ENCODE measurements at places on chromosomes 7 and 10.
A peak's percentile ranks its signal among the peaks of the same experiment; 100 is the strongest.

DNA sequence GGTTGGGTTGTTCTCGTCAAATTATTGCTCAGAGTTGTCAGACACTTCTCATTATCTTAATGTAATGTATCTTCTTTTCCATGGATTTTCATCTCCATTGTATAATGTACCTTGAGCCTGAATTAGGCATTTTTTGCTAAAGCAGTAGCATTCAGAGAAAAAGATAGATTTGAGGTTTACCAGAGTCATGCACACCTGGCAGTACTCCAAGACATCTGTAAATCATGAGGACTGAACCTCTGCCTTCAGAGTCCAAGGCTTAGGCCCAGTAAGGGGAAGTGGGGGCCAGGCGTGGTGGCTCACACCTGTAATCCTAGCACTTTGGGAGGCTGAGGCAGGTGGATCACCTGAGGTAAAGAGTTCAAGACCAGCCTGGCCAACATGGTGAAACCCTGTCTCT lies 624.3 kb upstream of the MBL2 start:
- DNase-seq, result no peak

DNA sequence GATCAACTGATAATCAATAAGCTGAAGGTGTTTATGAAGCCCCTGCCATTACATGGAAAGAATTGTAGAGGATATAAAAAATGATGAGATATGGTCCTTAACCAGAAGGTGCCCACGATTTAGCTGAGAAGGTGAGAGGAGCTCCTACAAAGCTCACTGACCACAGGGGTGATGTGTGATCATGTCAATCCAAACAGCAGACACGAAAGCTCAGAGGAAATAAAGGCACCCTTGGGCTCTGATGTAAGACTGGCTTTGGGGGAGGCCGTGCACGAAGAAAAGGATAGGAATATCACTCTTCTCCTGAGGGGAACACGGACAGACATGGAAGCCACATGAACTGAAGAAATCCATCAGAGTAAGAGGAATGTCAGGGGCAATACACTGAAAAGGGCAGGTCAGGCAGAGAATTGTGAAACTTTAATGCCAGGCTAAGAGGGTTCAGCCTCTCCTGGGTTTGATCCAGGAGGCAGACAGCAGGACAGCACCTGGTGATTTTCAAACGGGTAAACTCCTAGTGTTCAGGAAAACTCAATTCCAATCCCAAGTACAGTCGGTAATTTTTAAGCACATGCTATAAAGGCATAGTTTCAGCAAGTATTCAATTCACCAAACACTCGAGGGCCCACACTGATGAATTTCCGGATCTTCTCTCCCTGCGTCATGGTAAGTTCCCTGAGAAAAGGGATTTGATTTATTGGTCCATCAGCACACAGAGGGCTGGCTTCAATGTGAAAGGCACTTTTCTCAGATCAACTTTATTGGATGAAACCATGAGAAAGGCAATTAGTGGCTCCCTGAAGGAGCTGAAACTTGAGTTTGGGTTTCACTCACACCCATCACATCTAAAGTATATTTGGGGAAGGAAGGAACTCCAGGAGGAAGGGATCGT lies 163.8 kb downstream of the PRPF18 start:
- no peak for DNase-seq

DNA sequence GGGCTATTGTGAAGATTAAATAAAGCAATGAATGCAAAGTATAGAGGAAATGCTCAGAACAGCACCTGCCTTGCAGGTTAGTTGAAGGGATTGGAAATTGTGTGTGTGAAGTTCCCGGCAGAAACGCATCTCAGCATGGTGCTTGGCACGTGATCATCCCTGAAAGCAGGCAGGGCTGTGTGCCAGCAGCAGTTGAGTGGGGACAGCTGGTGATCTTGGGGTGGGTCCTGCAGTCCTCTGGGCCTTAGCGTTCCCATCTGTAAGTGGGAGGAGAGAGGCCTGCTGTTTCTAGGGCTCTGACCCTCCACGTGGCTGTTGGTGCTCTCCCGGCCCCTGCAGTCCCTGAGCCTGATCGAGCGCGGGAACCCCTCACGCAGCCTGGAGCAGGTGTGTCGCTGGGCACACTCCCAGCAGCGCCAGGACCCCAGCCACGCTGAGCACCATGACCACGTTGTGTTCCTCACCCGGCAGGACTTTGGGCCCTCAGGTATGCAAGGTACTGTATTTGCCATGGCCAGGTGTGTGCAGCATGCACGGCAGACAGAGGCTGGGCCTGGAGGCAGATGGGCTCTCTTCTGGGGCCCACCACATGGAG lies 55.3 kb downstream of the TBATA start:
- no peak for DNase-seq

DNA sequence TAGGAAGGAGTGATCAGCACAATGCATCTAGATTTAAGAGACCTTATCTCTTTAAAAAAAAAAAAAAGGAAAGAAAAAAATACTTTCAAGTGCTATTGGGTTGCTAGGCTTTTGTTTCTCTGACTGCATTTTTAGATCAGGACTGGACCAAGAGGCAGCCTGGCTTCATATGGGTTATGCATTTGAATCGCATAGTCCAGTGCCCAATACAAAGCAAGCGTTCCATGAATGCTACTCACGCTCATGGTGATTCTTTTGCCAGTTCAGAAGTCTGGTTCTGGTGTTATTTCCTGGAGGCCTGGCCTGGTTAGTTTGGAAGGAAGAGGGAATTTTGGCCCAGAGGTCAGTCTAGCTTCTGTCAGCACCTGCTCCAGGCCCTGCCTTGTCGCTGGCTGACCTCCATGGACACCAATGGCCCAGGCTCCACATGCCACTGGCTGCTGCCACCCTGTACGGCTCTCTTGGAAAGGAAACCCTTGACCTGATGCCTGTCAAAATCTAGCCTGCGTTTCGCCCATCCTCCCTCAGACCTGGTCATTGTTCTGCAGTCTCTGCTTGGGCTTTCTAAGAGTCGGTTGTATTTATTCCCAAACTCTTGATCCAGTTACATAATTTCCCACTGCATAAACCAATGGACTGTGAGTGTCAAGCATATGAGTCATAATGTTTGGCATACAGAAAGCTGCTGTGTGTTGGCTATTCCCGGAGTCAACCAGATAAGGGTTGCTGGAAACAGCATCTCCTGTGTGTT lies 74.3 kb upstream of the MKX start:
- DNase-seq, result peak; percentile 87

GRCh38 chr10:14904316-14904732 lies 25.7 kb downstream of the SUV39H2 start:
- peak; percentile 38 for DNase-seq

Measured in EH (cell line).